RWPE1 (cell line): ENCODE measurements at places on chromosomes 6 and 20.
A peak's percentile ranks its signal among the peaks of the same experiment; 100 is the strongest.

DNA sequence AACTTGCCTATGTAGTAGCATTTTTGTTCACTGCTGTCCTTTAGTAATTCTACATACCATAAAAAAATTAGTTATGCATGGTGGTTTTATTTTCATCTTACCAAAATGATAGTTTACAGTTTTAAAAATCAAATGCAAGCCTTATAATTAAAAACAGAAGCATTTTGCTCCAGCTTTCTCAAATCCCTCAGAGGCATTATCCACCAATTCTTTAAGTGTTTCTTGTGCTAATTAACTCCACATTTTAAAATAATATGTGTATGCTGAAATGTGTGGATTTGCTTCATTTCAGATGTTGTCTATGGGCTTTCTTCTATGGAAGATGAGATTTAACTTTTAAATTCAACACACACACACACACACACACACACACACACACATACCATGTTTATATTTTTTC, 49.3 kb downstream of the PCSK2 start:
- DNase-seq = no peak

GRCh38 chr20:36362261-36362660, 56.1 kb downstream of the DLGAP4 start:
- DNase-seq = no peak

DNA sequence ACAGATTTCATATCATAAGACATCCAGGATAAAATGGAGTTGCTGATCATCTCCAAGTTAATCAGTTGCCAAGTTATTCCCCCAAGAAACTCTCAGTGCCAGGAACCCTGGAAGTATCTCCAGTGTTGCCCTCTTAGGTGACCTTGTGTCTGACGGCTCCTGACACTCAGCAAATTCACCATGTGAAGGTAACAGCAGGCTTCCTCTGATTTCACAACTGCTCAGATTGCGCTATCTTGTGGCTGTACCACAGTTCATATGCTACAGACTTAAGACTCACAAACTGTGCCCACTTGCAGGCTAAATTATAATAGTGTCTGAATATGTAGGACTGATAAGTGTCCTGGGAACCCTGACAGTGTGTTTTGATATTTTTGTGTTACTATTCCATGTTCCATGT, 186.6 kb upstream of the OPRM1 start:
- no peak for DNase-seq

DNA sequence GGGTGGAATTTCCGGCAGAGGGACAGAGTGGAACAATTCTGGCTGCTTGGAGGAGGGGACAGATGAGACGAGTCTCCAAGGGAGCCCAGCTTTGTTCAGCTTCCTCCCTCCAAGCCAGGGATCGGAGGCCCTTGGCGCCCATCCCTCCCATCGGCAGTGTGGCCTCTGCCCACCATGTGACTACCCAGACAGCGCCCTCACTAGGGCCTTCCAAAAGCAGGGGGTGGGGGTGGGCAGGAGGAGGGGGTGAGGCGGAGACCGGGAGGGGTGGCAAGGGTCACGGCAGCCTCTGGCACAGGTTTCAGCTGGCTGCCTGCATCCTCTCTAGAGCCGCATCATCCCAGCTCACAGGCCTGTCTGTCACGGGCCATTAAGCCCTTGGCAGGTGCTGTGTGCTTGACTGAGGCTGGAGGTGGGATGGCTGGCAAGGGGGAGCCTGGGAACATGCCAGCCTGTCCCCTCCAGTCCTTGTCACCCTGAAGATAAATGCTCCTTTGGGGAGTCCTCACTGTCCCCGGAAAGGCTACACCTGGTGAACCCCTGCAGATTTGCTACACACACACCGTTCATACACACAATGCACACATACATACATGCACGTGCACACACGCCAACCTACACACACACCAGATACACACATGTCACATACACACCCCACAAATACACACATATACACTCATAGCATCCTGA, 6.2 kb upstream of the FGD2 start:
- DNase-seq = no peak

DNA sequence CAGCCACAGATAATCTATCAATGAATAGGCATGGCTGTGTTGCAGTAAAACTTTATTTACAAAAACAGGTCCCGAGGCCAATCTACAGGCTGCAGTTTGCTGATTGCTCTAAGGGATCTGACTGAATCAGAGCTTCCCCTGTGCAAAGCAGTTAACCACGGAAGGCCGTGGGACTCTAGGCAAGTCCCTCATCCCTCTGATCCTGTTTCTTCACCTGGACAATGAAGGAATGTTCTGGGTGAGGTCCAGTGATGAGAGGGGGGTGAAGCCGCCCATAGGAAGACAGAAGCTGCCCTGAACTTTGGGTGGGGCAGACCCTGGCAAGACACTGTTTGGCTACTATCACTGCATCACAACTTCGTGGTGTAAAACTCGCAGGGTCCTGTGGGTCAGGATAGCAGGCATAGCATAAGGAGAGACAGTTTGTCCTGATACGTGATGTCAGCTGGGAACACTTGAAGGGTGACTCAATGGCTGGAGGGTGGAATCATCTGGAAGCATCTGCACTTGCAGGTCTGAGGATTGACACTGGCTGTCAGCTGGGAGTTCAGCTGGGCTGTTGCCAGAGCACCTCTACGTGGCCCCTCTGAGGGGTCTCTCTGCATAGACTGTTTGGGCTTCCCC, 33.3 kb upstream of the TGM2 start:
- DNase-seq = peak; percentile 55

DNA sequence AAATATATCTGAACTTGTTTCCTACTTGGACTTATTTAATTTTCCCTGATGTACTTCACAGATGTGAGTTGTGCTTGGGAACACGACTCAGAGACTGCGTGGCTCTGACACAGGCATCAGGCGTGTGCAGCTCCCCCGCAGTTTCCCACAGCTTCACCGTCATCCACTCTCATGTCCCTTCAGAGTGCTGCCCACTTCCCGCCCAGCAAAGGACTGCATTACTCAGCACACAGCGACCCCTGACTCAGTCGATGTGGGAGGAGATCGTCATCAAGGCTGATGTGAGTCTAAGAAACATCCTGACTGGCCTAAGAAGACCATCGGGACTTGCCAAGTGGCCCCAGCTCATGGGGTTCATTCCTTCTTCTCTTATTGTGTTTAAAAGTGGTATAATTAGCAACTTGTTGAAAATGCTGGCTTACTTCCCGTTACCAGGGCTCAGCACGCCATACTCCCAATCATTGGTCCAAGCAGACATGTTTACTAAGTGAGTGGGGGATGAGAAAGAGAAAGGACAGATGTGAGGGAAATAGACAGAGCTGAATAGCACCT, 539.4 kb upstream of the JARID2 start:
- DNase-seq = peak; percentile 51

DNA sequence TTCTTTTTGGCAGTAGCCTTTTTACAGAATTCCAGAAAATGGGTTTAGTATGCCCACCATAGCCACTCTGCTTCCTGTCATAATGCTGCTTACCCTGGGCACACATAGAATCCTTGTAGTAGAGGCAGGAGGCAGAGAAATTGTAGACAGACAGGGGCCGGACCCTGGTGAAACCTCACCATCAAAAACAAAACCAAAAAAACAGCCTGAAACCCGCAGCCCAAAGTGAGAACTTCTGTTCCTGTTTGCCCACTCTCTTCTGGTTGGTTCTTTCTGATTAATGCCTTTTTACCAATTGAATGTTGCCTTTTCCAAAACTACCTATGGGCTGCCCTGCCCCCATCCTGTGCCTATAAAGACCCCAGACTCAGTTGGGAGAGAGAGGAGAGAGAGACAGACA, 188.2 kb downstream of the CDKAL1 start:
- DNase-seq = no peak

DNA sequence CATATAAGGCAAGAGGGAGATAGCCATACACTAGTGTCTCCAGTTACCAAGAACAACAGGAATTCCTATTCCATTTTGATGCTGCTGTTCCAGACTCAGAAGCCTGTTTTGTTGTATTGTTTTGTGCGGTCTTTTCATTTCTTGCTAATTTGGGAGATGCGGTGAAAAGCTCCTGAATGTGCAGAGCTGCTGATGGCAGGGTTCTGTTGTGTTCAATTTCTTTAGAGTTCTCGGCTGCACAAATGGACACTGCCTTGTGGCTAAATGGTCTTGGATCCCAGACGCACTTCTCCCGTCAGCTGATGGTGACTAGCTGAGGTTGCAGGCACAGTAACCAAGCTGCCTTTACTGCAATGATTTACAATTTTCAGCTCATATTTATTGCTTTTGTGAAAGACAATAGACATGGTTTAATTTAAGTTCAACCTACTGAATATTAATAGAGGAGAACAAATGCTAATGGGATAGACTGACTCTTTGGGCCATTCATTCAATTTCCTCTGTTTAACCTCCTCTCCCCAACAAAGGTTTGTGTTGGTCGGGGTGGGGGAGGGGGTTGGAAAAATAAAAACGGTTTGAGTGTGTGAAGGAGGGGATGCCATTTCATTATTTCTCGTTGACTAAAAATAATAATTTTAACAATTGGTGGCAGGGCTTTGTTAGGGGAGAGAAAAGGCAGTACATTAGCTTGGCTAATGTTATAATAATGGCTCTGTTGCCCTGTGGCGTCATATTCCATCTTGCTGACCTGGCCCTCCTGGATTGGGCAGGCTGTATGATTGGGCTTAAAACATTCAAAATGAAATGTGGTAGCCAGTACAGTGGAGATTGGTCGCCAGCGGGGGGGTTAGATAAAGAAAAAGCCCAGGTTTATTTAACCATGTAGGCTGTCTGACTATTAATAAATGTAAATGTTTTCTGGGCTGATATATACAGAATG, 159.5 kb downstream of the JARID2 start:
- DNase-seq = no peak

DNA sequence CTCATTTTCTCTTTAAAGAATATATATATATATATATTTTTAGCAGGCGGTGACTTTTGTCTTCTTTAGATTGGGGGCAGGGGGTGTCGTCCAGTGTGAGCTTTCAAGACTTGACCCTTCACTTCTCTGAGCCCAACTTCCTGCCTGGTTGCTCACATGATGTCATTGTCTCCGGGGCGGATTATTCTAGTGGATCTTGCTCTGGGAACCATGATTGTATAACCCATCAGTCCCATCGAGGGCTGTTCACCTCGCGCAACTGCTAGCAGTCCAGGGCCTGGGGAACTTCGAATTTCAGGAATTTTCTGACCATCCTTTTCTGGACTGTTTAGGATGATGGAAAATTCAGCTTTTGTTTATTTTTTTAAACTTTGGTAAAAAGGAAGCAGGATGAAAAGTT, 1.0 kb downstream of the IGF2R start:
- peak; percentile 73 for DNase-seq

DNA sequence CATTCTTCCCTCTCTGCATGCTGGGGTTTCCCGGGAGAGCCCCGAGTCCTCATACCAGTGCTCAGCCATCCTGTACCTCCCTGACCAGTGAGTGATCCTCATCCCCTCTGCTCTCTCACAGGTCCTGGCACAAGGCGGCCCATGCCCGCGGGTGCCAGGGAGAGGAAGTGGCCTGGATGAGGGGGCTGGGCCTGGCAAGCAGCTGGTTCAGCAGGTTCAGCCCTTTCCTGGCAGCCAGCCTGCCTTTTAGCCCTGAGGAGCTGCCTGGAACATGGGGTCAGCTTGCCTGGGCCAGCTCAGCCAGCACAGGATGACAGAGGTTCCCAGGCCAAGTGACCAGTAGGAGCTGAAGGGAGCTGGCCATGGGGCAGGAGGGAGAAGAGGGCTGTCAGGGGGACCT, 10.9 kb downstream of the MOCS1 start:
- peak; percentile 43 for DNase-seq

GRCh38 chr6:147947521-147947920, 395.1 kb upstream of the SASH1 start:
- DNase-seq = no peak

- peak; percentile 99 for DNase-seq
Measured at GRCh38 chr6:44127186-44128019, at the start of the genes MRPL14 and TMEM63B. MRPL14 (minus strand) TSS chr6:44127452; CDS start chr6:44116611, 10,841 bp downstream. TMEM63B (plus strand) TSS chr6:44127554; CDS start chr6:44134585, 7,031 bp downstream.

DNA sequence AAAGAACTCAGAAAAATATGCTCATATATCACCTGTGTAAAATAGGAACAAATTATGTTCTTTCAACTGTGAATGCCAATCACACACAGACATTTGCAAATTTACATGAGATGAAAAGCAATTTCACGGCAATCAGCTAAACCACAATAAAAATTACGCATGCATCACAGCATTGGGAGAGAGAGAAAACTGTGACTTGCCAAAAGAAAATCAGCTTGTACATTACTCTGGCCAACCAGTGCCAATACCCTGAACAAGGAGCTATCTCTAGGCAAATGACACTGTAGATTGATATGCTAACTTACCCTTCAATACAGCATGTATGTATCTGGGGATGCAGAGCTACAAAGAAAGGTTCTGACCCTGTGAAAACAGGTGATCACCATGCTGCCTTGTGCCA, 515.6 kb downstream of the EYS start:
- no peak for DNase-seq

GRCh38 chr20:10594296-10594868, 79.4 kb downstream of the JAG1 start:
- DNase-seq = no peak

GRCh38 chr20:43155366-43156100, 34.2 kb downstream of the PTPRT start:
- DNase-seq = no peak

DNA sequence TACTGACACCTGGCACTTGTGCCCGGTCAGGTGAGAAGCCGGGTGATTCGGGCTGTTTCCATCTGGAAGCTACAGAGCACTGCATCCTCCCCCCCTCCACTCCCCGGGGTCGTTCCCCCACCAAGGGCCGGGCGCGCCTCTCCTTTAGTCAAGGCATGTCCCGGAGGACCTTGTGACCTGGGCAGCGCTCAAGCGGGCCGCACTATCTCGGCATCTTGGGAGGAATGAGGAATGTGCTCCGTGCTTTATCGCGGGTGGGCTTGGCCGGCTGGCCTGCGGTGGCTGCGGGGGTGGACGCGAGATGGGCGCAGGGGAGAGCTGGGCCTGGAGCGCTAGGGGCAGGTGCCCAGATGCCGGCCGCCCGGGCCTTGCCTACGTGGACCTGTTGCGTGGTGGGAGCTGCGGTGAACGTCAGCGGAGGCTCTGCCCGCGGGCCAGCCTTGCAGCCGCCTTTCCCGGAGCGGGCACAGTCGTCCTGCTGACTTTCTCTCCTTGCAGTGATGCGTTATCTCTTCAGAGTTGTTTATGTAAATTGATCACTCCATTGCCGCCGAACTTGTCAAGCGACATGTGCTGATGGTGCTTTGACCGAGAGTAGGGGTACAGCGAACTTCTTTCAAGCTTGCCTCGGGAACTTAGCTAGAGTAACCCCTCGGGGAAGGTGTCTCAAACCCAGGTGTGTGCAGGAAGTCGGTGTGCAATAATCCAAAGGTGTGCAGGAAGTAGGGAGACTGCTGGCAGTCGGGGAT, 1.1 kb downstream of the LRRC1 start:
- peak; percentile 40 for DNase-seq
